B cell (primary cell): ENCODE measurements at places on chromosomes 1 and 21. TPM values are rescaled to one million over a fixed set of nuclear protein-coding genes. Genes with fewer than 3 reads are reported as not detected.

SAMD11 gene
- total RNA-seq, result not detected in 2 replicates

SYT14 gene
- not detected in 2 replicates for total RNA-seq

HCRTR1 gene
- total RNA-seq, result 0.22 TPM in 2 replicates

IL19 gene
- total RNA-seq, result 0.24 and 0.27 TPM in 2 replicates

UBE2G2 gene
- total RNA-seq, result 96.4 and 97.2 TPM in 2 replicates

EVI5 gene
- 35.4 and 36.3 TPM in 2 replicates for total RNA-seq

CNR2 gene
- total RNA-seq, result 45.6 and 47.4 TPM in 2 replicates

DNA sequence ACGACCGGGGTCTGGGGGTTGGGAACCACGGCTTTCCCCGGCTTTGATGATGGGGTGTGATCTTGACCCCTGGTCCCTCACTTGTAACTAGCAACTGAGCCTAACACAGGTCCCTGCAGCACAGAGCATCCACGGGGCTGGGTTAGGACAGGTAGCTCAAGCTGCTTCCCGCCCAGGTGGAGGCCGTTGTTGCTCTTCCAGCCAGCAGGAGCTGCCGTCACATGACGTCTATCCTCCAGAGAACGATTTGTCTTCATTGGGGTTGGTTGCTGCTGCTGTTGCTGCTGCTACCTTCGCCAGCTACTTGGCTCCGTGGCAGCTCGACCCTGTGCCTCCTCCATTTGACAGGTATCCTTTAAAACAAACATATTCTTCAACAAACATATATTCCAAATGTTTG is 74.3 kb upstream of the ADAR start:
- DNase-seq, result no peak

GRCh38 chr1:22773981-22774832 is 63.6 kb downstream of the EPHB2 start:
- no peak for DNase-seq

DNA sequence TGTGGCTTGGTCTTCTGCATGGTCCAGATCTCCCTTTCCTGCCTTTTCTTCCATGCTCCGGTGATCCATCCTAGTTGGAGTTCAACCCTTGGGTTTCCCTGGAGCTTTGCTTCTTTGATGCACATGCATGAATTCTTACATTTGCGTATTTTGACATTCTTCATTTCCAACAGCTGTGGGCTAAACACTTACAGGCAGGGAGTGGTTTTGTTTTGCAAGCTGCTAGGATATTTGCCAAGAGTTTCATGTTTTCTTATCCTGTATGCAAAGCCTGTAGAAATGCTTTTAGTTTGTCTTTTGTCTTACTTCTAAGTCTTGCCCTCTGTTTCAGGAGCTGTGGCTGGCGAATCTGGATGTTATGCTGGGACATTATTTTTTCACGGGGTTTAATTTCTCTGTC is 90.3 kb upstream of the PAXBP1 start:
- DNase-seq, result no peak

- DNase-seq, result no peak
These were observed 41.7 kb upstream of the IL20 start for GRCh38 chr1:206823727-206824126.

- DNase-seq, result no peak
These were observed 70.4 kb upstream of the IPO9 start for GRCh38 chr1:201758499-201759050.

DNA sequence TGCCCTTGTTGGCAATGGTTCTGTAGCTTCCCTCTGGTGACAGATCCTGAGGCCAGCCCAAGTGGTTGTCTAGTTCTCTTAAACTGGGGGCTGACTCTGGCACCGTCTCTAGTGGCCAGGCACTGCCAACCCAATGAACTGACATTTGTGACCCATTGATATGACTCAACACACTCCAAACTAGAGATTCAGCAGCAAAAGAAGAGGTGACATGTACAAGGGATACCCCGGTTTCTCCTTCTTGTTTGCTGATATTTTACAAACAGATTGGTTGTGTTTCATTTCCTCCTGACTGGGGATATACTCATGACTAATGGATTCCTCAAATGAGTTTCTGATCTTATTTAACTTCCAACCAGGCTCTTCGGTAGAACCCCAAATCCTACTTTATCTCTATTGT is 65.9 kb upstream of the DNAJC6 start:
- no peak for DNase-seq

- no peak for DNase-seq
These were observed 94.1 kb downstream of the SIK1 start for GRCh38 chr21:43332861-43333297.

GRCh38 chr1:100759188-100759587 is 39.6 kb downstream of the VCAM1 start:
- no peak for DNase-seq

DNA sequence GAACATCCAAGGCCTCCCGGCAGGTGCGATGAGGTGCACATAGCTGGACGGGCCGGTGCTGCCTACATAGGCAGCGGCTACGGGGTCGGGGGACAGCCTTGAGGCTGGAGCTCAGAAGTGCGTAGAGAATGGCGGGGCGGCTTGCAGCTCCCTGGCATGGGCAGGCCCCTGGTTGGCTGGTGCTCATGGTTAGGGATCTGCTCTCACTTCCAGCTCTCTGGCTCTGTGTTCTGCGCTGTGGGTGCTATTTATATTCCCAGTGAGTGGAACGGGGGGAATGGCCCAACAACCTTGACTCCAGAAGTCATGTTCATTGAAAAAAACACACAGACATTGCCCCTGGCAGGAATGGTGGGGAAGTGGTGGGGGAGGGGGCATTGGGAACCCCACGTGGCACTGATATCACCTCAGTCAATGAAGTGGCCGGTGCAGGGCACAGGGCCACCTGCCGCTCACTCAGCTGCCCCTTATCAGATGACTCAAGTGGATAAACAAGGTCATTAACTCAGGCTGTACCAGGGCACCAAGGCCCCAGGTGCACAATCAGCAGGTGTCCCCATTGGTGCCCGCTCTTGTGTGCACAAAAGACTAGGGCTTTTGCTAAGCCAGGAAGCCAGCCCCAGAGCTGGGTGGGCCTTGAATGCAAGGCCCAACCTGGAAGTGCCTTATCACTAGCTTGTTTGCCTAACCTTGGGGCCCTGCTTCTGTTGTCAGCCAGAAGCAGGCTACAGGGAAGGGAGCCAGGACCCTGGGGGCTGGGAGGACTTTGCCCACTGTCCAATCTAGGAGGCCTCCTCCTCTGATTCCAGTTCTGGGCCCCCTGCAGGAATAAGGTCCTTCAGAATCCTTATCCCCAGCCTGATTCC is at the start of gene NR0B2:
Gene NR0B2 (minus strand): TSS at position 222 of the 866 bp plus-strand sequence. CDS start 35 bp downstream, at position 187.
- DNase-seq, result no peak

GRCh38 chr21:25501996-25502665 is 105.2 kb downstream of the MRPL39 start:
- peak; percentile 35 for DNase-seq

DNA sequence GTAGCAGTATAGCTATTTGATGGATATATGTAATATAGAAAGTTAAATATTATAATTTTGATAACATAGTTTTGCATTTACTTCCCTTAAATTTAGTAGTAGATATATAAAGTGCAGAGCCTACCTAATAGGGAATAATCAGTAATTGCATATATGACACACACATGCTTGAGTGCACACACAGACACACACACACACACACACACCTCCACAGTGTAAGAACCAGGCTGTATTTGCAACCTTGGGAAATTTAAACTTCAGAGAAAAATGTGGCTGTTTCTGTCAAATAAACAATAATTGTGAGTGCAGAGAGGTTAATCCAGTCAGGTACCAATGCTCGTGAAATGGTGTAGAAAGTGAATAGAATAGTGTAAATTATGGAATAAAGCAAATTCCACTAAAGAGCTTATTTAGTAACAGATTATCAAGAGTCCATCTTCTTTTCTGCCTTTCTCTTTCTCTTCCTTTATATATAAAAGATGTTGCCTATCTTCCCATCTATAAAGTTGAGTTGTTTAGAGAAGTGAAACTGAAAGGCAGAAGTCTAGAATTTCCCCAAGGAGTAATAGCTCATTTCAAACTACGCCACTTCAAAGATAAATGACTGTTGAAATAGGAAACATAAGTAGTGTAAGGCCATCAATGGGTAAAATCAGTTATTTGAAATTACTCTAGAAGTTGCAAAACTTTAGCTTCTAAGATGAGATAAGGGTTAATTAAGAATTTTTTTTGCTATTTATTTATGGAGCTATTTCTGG is 273.7 kb downstream of the SRGAP2C start:
- DNase-seq, result peak; percentile 84

DNA sequence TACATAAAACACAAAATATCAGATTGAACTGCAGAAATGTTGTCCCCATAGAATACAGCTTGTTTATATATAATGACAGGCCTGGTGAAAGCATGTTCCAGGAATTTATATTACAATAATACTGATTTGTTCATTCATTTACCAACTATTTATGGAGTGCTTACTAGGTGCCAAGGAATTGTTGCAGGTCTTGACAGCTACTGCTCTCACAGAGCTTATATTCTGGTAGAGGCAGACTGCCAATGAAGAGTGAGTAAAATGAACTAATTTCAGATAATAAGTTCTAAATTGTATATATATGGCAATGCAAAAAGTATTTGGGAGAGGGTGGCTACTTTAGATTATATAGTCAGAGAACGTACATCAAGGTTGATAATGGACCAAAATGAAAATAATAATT is 152.0 kb downstream of the COQ8A start:
- DNase-seq, result no peak

GRCh38 chr1:84479998-84480397 is 932 bp downstream of the RPF1 start:
- peak; percentile 12 for DNase-seq

DNA sequence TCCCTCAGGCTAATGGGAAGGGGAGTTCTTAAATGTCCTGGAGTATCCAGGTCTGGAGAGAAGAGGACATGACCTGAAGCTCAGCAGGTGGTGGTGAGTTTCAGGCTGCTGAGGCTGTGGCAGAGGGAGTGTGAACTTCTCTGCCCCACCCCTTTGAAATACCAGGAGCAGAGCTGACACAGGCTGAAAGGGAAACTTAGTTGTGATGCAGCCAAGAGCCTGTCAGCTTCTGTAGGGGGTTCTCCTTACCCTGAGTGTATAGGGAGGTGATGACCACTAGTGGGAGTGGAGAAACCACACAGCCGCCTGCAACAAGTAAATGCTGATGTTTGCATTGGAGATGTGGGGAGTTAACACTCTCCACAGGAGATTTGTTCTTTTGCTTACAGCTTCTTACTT is 152.3 kb downstream of the FCRL5 start:
- DNase-seq, result no peak

DNA sequence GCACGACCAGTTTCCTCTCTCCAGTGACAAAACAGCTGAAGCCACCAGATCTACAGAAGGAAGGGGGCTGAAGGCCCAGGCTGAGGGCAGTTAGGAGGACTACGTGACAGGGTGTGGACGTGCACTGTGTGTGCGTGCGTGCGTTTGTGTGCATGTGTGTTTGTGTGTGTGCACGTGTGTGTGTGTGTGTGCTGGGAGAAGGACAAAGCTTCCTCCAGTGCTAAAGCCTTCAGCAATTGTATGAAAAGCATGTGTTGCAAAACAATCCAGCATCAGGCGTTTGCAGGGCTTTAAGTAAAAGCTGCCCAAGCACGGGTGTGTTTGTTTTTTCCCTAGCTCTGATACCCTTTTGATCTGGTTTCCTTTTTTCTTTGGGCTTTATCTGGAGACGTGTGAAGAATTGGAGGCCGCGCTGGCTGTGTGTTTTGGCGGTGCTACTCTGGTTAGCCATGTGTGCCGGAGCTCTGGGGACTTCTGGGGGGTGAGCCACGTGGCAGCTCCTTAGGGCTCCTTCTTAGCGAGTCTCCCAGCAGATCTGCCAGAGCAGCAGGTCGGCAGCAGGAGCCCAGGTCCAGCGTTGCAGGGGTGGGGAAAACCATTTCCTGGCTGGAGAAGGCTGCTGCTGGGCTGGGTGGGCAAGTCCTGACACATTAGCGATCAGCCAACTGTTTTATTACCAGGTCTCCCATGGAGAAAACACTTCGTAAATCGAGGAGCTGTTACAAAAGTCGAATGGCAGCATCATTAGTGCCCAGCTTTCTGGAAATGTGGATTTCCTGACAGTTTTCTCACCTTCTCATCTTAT is 73.4 kb downstream of the UCK2 start:
- no peak for DNase-seq

DNA sequence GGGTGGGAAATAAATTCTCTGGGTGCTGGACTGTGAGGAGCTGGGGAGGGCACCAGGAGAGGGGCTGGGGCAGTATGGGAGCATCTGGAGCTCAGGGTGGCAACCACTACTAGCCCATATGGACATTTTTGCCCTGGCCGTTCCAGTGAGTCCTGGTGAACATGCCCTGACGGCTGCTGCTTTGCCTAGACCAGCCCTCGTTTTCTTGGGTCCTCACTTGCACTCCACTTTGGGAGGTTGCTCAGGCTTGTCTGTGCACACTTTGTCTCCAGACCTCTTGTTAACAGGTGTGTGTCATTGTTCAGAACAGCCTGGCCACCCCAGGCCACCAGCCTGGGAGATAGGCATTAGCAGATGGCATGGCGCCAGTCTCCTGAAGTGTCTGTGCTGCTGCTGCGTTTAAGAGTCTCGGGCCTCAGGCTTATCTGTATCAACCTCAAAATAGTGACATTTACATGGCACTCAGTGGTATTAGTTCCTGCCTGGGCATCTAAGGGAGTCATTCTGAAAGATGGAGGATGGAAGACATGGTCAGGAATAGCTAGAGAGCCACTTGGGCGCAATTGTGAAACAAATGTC is 190.5 kb downstream of the PTPRU start:
- DNase-seq, result no peak
